Naive thymus-derived CD8-positive, alpha-beta T cell (primary cell): ENCODE measurements at places on chromosomes 4 and X.

GRCh38 chr4:61596606-61597340 lies 396.6 kb downstream of the ADGRL3 start:
- no peak for DNase-seq

GRCh38 chr4:47736555-47736954 lies 101.3 kb downstream of the CORIN start:
- no peak for DNase-seq

GRCh38 chrX:129808829-129809796 lies 29.4 kb downstream of the SASH3 start:
- DNase-seq, result no peak

DNA sequence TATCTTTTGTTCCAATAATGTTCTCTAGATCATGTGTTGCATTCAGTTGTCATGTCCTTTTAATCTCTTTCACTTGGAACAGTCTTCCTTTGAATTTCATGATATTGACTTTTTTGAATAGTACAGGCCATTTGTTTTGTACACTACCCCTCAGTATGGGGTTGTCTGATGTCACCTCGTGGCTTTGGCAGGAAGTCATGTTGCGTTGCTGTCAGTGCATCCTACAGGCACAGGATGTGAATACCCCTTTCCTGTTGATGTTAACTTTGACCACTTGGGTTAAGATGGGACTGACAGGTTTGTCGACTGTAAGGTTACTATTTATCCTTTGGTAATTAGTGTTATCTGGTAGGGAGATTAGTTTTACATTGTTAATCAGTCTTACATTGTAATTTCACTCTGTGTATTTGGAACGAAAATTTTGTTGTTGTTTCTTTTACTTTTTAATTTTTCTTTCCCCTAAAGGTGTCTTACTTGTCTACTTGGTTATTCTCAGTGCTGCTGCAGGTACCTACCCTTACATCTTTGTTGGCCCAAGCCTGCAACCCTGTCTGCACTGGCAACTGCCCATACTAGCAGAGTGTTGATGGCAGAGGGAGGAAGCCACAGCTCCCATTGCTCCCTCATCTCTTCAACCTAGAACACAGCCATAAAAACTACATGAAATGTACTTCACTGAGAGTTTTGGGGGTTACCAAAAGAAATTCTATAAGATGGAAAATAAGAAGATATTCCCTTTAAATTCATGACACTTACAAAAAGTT lies 14.7 kb upstream of the ATP8A1 start:
- DNase-seq, result peak; percentile 41

DNA sequence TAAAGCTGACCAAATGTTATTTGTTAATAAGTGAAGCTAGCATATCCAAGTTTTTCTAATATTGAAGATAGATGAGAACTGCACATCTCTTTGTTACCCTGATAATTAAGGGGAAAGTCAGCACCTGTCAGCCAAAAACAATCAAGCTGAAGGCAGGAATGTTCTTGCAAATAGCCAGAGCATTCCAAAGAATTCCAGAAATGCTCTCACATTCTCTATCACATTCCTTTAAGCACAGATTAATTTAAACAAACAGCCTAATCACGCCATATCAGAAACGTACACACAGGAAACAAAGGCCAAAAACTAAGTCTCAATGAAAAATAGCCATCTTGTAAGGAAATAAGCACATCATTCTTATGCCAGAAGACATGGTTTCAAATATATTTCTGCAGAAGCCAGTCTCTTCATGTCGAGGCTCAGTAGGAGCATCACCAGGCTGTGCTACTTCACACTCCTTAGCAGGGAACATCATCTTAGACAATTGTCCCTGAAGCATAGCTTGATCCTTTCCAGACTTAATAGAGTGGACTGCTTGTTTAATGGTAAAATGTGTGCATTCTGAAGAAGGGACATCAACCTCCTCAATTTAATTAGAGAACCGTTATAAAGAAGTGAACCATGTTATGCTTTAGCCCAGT lies 252.9 kb upstream of the TTC29 start:
- no peak for DNase-seq

DNA sequence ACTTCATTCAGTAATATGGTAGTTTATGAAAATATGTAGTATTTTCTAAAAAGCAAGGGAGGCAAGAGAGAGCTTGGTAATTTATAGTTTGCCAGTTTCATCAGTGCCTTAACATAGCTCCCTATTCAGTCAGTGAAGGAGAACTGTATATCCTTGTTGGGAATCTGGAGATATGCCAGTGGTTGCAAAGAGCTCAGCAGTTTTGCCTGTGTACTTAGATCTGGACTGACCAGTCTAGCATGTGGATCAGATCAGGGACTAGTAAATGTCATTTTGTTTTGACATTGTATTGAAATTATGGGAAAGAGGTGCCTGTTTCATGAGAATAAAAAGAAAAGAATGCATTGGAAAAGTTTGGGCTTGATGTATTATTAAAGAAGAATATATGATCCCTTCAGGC lies 88.6 kb downstream of the ZIC3 start:
- no peak for DNase-seq

GRCh38 chr4:25448379-25449109 lies 71.5 kb downstream of the ANAPC4 start:
- DNase-seq, result no peak

DNA sequence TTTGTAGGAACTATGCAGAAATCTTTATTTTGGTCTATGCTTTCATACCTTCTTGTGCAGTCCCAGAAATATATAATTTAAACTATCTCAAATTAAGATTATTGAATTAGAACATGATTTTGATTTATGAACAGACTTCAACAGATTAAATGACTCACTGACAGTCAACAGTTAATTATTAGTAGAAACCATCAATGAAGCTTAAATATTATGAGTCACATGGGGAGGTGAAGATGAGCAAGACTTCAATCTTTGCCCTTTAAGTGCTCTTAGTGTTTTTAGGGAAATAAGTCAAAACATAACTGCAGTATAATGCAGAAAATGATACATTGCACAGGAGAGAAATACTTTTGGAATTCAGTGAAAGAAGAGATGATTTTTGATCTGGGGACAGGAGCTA lies 81.5 kb upstream of the BMP3 start:
- DNase-seq, result no peak

DNA sequence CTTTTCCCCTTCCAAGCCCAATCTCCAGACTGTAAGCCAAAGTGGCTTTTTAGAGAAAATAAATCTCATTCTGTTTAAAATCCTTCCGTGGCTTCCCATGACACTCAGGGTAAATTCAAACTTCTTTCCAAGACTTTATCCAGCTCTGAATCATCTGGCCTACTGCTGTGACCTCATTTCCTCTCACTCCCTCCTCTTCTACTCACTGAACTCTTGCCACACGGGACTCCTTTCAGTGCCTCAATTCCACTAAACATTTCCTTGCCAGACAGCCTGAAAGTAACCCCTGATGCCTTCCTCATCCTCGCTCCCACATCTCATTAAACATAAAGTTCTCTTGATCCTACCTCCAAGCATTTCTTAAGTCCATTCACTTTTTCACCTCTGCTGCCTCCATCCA lies 27.8 kb upstream of the RNF128 start:
- no peak for DNase-seq

- DNase-seq, result peak; percentile 76
These were observed 4.2 kb upstream of the ZNF157 start for GRCh38 chrX:47366041-47366722.

DNA sequence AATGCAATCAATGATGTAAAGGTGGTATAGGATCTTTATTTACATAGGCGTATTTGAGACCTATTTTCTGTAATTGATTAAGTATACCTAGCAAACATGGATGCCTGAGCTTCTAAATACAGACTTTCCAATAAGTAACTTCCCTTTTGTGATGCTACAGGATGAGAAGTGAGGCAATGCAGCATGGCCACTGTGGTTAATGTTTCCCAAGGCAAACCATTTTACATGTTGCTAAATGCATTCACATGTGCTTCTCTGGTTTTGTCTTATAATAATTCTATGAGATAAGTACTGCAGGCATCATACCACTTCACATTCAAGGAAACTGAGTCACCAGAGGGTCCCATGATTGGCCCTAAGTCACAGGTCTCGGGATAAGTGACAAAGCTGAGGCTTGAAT lies 35.7 kb upstream of the NKX3-2 start:
- DNase-seq, result no peak

DNA sequence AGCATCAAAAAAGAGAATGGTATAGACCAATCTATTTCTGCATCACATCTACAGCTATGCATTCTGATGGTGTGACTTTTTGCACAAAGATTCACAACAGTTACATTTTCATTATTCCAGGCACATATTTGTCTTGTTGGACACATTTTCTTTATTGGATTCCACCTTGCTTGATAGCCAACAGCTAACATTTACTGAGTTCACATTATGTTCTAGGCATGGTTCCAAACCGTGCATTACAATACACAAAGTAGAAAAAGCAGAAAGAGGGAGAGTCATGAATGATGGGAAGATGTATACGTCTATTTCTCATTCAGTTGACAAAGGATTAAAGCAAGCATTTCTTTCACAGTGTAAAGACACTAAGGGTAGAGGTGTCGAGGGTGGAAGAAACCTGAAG lies 22.9 kb upstream of the CLGN start:
- no peak for DNase-seq

- no peak for DNase-seq
These were observed 76.5 kb upstream of the LSM6 start for GRCh38 chr4:146098978-146099377.

GRCh38 chr4:88465653-88466192 lies 8.8 kb downstream of the HERC5 start:
- DNase-seq, result no peak

DNA sequence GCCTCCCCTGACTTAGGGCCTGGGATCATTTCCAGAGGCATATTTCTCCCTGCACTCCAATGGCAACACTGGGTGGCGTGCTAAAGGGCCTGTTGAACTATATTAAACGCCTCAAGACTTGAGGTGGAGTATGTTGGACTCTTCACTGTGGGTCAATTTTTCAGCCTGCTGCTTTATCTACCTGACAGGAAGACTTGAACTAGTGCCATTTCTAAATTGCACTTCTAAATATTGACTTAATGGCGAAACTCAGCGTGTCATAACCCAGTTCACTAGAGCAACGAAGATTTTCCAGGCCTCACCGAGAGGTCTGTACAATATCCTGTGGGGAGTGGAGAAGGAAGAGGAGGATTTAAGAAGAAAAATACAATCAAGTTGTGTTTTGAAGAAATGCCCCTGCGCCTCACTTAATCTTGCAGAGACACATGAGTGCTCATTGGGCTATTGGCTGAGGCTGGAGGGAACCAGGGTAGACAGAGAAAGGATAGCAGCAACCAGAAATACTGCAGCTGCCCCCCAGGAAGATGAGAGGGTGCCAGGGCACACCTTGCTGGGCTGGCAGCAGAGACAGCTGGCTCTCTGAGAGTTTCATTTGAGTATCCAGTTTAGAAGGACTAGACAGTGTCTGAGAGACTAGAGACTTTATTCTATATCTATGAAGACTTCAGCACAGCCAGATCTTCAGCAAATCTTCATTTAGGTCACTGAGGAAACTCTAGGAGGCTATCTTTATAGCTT lies 67.4 kb downstream of the ENPP6 start:
- no peak for DNase-seq

- no peak for DNase-seq
These were observed 154.5 kb downstream of the FANCB start for GRCh38 chrX:14718403-14718802.

- DNase-seq, result no peak
These were observed 328.5 kb downstream of the EVC2 start for GRCh38 chr4:5379895-5380294.

GRCh38 chr4:40516651-40517050 lies 113.0 kb downstream of the RBM47 start:
- no peak for DNase-seq

DNA sequence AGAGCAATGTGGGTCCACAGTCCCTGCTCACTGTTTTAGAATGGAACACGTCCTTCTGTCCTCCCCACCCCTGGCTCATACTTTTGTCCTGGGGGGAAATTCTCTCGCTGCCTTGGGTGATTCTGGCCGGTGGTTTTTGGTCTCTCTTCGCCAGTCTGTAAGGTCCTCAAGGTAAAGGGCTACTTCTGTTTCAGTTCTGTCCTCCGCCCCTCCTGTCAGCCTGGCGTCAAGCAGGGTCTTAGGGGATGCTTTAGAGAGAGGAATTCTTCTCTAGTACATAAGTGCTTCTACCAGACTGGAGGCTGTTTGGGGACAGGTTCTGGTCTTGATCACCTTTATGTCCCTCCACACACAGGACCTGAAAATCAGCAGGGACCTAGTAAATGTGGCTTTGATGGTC lies 617 bp upstream of the MRFAP1L1 start:
- no peak for DNase-seq

DNA sequence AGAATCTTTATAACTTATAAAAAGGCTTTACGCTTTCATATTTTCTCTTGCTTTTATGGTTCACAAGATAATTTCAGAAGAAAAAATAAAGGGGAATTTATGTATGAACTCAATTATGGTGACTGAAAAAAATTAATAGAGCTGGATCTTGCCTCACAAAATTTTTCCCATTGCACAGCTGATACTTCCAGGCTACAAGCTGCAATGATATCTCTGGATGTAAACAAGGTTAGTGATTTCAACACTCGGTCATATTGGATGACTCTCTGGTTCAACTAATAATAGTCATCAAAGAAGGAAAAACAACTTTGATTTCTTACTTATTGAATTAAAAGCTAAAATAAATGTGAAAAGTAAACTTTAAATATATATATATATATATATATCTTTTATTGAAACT lies 868.0 kb downstream of the FAT4 start:
- DNase-seq, result no peak

- DNase-seq, result no peak
These were observed 102.0 kb upstream of the SH3RF1 start for GRCh38 chr4:169372791-169373190.

DNA sequence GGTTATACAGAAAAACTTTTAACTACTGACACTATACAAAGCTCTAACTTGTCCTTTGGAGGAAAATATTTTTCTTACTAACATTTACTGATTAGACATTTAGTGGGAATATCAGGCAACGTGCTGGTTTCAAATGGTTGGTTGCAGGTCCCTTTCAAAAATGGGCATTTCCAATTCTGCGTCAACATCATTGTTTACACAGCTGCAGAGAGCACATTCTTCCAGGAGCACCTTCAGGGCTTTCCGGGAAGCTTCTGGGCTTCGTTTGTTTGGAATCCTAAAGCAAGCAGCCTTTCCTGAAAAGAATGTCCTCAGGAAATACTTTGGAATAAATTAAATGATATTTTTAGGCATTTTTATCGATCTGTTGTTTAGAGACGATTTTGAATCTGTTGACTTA lies 289.7 kb downstream of the TRIML1 start:
- no peak for DNase-seq

GRCh38 chr4:133151691-133152329 lies 2.7 kb downstream of the PCDH10 start:
- no peak for DNase-seq

- no peak for DNase-seq
These were observed 12.4 kb upstream of the CYBB start for GRCh38 chrX:37767430-37767829.

- no peak for DNase-seq
These were observed 94.0 kb upstream of the DKK2 start for GRCh38 chr4:107130157-107130556.

GRCh38 chr4:152166567-152166966 lies 369.3 kb downstream of the FBXW7 start:
- DNase-seq, result no peak

- DNase-seq, result no peak
These were observed 252.8 kb upstream of the SLC7A11 start for GRCh38 chr4:138494931-138495330.

GRCh38 chr4:87657525-87657924 lies 7.4 kb downstream of the DMP1 start:
- DNase-seq, result no peak

GRCh38 chr4:7426525-7427171 lies 8.1 kb downstream of the PSAPL1 start:
- no peak for DNase-seq
